Cardiac septum (tissue), 1 donor: ENCODE measurements at places on chromosomes 2 and 18. TPM values are rescaled to one million over a fixed set of nuclear protein-coding genes. Genes with fewer than 3 reads are reported as not detected.

DNA sequence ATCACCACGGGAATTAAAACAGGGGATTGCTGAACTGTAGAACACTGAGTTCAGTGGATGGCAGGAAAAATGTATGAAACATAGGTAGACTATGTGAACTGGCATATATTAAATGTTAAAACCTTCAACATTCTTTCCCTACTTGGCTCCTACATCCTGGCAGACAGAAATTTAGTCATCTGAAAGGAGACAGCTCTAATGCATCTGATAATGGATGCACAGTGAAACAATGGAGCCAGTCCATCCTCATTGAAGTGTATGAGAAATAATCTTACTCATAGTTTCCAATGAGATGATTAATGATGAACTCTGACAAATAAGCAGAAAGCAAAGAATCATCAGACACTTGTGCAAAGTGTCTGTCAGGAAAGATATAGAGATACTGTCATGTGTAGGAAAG is 1629.7 kb upstream of the TMEFF2 start:
- DNase-seq = no peak

DNA sequence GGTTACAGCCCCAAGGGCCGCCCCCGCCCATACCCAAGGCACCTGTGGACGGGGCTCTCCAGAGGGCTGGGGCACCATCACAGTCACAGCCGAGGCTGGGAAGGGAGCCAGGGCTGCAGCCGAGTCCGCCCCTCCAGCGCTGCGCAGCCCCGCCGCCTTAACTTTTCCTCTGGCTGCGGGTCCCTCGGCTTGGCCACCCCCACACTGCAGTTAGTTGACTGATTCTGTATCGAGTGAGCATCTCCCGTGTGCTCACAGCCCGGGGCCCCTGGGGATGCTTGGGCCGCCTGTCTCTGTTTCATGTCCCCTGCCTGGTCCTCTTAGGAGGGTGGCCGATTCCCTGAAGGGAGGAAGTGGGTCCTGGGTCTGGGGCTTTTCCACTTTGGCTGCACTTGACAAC is 33.7 kb downstream of the EMILIN2 start:
- DNase-seq = no peak

DNA sequence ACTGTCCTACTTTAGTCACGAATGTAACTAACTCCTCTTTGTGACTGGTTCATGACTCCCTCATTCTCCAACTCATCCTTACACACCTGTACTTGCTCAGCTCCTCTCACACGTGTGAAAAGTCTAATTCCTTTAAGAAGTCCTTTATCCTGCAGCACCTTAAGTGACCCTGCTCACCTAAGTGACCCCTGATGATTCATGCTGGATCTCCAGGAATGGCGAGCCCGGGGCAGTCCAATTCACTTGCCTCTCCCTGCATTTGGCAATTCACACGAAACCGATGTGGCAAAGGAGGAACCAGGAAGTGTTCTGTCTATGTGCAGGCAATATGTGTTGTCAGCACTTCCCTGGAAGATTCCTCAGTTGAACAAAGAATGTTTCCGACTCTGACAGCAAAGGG is 189.8 kb upstream of the NABP1 start:
- no peak for DNase-seq

DNA sequence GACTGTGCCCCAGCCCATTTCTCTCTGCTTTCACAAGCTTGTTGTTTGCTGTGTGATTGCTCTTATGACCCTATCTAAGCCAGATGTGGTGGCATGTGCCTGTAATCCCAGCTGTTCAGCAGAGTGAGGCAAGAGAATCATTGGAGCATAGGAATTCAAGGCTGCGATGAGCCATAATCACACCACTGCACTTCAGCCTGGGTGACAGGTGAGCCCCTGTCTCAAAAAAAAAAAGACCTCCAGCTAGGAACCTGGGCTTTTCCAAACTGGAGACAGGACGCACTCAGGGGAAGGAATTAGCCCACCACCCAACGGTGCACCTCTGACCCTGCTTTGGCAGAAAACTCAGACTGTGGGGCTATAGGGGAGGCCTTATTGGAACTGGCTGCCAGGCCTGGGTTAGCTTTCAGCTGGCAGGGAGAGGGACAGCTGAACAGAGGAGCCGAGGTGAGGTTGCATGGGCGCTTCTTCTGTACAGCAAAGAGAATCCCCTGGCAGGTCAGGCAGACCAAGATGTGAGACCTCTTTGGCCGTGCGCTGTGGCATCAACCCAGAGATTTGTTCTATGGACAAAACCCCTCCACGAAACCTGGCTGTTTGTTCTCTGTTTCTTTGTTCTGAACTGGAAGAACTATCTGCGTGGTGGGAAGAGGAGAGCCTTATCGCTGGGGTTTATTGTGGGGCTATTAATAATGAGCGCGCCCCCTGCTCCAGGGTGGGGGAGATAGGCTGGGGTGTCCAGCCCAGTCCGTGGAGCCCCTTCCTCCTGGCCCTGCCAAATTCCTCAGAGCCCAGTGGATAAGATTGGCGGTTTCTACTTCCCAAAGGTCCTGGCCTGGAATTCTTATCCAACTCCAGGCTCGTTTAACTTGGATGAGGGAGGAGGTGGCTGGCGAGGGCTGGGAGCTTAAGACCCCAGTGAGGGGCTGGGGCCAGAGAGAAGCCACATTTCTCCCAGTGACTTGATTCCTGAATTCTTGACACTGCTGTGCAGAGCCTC is 38.8 kb upstream of the SMAD7 start:
- no peak for DNase-seq

Gene CERKL
- 0.11 TPM for total RNA-seq
